Inflammatory macrophage treated with lipopolysaccharide for 1 hour (primary cell): ENCODE measurements at places on chromosomes 5 and 9.

GRCh38 chr5:141903261-141903660, 20.4 kb upstream of the DELE1 start:
- peak; percentile 54 for DNase-seq

DNA sequence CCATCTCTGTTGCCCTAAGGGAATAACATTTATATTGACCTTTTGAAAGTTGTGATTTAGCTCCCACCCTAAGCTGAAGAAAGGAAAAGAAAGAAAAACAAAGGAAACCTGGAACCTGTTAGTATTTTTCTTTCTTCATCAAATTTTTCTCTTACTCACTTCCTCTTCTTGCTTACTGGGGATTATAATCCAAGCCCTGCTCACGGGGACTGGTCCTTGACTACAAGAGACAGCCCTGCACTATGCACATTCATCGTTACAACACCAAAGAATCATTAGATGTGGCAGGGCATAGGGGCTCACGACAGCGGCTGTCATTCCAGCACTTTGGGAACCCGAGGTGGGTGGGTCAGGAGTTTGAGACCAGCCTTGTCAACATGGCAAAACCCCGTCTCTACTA, 37.8 kb upstream of the LPAR1 start:
- DNase-seq = no peak

DNA sequence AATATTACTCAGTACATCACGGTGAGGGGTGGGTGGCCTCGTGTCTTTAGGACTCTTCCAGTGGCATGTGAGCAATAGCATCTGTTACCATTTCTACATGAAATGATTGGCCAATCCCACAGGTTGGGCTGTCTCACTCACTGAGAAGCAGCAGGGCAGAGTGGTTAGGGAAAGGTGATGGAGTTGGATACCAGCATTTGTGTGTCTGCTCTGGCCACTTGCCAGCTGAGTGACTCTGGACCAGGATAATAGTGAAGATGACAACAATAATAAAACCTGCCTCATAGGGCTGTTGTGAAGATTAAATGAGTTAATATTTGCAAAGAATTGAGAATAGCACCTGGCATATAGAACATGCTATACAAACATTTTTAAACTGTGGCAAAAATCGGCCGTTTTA, 42.0 kb downstream of the IQGAP2 start:
- DNase-seq = no peak

GRCh38 chr9:3288686-3289085, 237.1 kb downstream of the RFX3 start:
- DNase-seq = peak; percentile 25

DNA sequence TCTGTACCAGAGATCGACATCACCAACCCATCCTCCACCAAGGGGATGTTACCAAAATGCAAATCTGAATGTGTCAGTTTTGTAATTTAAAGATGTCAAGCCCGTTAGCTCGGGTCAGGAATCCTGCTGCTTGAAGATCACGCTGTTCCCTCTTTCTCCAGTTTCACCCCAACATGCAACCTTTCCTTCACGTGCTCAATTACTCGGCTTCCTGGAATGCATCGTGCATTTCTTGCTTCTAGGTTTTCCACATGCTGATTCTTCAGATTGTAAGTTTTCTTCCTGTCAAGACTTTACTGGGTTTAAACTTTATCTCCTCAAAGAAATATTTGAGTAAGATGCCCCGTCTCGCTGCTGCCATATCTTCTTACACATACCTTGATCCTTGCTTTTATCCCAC, 209.5 kb upstream of the SNX2 start:
- no peak for DNase-seq

DNA sequence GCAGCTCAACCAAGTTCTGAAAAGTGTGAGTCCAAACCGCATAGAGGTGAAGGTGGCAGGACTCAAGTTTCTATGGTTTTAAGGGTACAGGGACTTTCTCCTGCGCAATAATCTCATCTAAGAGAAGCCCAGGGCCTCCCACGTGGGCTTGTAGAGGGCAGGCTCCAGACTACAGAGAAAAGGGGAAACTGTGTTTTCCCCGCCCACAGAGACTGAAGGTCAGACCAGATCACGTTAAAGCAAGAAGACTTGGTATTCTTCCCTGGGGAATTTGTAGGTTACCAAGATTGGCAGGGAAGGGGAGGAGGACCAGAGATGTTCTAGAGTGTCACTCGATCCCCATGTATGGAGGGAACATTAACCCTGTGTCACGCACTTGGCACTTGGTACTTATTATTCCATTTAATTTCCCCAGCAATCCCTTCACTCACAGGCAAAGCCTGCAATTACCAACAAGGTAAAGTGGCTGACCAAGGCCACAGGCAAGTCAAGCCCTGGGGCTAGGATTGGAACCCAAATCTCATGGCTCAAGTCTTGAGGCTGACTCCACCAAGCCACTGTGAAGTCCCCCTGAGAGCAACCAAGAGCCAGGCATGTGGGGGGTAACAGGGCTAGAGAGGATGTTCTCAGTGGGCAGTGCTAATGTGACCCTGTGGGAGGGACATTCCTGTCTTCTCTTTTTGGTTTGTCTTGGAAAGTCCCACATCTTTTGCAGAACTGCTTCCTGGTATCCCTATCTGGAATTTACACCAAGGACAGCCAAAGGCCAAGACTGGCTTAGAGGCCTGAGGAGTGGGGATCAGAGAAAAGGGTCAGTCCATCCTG, 18.3 kb upstream of the NEK6 start:
- DNase-seq = peak; percentile 92

GRCh38 chr5:132388244-132389050, 18.9 kb downstream of the SLC22A5 start:
- DNase-seq = no peak

- no peak for DNase-seq
Measured at GRCh38 chr5:134528556-134528955, 3.1 kb downstream of the JADE2 start.

DNA sequence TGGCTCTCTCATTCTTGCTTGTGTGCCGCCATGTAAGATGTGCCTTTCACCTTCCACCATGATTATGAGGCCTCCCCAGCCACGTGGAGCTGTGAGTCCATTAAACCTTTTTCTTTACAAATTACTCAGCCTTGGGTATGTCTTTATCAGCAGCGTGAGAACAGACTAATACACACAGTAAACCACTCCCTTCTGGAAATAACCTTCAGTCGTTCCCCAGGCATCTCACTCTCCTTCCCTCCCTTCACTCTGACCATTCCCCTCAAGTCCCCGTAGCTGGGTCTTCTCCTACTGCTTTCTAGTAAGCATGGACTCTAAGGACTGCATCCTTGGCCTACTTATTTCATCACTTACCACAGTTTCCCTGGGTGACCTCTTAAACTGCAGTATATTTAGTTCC, 493.9 kb downstream of the CCDC171 start:
- DNase-seq = no peak

- DNase-seq = no peak
Measured at GRCh38 chr5:65479527-65479926, 2.2 kb downstream of the ADAMTS6 start.

DNA sequence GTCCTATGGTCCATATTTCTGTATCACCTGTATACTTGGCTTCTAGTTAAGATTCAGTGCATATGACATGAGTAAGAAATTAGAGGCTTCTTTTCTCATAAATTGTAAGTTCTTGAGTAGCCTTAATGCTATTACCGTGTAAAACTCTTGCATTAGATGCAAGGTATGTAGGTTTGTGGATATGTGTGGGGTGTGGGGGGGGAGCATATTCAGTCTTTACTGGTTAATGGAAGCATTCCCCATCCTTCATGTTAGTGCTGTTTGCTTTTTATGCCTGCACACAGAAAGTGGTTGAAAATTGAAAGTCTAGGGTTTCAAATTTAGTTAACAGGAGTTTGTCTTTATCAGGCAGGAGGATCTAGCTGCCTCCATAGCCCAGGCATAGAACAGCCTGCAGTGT, 16.1 kb downstream of the RAI14 start:
- no peak for DNase-seq

- no peak for DNase-seq
Measured at GRCh38 chr5:2163940-2164490, 281.3 kb upstream of the IRX4 start.

DNA sequence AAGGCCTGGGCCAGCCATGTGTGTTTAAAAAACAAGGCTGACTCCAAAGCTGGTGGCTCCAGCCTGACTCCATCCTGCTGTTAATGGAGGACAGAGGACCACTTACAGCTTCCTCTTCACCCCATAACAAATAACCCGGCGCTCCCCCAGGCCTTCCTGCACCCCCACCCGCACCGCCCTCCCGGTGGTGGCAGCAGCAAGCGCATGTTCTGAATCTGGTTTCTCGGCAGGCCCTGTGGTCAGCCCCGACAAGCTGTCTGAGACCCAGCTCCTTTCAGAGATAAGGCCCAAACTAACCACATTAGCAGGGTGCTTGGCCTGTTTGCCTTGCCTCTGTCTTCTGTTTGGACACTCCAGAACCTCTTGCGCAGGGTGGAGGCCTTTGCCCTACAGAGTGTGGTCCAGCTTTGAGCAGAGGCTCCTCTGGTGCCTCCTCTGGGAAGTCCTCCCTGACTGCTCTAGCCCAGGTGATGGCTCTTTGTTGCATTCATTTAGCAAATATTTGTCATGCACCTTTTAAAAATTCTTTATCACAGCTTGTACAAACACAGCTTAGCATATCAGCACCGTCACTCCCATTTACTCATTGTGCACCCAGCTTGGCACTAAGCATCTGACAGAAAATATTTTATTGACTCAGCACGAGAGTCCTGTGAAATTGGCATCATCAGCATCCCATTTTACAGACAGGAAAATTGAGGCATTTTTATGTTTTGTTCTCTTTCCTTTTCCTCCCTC, 78.4 kb downstream of the NDFIP1 start:
- DNase-seq = no peak
